ENCODE measurements at places on chromosomes 3 and 15.

DNA sequence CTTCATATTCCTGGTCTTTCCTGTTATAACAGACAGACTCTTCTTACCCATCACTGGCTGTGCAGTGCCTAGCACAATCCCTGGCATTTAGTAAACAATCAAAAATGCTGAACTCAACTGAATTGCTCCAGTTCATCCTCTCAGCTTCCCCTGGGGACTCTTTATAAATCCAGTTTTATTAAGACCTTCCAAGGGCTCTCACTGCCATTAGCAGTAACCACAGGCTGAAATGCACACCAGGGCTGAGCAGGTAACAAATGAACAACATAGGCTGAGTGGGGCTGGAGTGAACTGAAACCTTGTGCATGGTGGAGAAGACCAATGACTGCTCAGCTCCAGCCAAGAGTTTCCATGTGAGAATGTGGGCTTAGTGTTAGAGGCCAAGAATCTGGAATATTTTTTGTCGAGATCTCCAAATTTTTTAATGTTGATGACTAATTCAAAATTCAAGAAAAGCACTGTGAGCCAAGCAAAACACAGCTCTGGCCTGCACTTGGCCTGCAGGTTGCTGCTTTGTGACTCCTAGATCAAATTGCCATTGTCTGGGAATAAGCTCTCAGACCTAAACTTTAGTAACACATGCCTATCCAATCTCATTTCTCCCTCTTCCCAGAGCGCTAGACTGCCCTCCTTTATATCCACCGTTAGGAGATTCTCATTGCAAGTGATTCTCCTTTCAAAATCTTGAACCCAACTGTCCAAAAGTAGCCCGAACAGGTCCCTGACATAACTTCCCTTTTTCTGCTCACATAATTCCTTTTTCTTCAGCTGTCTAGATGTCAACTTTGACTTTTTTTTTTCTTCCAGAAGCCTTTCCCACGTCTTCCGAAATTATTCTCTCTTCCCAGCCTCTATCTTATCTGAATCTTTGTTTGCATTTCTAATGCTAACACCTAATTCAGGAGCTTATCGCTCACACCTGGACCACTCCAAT, 7.4 kb downstream of the SQOR start:
- no peak for DNase-seq

DNA sequence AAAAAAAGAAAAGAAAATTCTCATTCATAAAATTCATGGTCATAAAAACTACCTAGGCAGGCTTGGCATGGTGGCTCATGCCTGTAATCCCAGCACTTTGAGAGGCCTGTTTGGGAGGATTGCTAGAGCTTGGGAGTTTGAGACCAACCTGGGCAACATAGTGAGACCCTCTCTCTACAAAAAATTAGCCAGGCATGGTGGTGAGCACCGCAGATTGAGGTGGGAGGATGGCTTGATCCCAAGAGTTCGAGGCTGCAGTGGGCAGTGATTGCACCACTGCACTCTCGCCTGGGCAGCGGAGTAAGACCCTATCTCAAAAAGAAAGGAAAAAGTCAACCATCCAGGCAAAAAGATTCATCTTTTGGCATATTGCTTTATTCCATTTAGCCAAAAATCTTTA, 58.5 kb downstream of the MEIS2 start:
- DNase-seq: no peak

GRCh38 chr3:195916991-195917390, 8.6 kb upstream of the TNK2 start:
- DNase-seq: no peak

DNA sequence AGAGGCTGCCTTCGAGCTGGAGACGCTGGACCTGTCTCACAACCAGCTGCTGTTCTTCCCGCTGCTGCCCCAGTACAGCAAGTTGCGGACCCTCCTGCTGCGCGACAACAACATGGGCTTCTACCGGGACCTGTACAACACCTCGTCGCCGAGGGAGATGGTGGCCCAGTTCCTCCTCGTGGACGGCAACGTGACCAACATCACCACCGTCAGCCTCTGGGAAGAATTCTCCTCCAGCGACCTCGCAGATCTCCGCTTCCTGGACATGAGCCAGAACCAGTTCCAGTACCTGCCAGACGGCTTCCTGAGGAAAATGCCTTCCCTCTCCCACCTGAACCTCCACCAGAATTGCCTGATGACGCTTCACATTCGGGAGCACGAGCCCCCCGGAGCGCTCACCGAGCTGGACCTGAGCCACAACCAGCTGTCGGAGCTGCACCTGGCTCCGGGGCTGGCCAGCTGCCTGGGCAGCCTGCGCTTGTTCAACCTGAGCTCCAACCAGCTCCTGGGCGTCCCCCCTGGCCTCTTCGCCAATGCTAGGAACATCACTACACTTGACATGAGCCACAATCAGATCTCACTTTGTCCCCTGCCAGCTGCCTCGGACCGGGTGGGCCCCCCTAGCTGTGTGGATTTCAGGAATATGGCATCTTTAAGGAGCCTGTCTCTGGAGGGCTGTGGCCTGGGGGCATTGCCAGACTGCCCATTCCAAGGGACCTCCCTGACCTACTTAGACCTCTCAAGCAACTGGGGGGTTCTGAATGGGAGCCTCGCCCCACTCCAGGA, 21.1 kb downstream of the NRROS start:
- DNase-seq: no peak

- DNase-seq: no peak
Measured at GRCh38 chr3:126131881-126132750, 48.2 kb upstream of the SLC41A3 start.

GRCh38 chr3:131907796-131908195, 127.0 kb downstream of the CPNE4 start:
- no peak for DNase-seq

GRCh38 chr3:36911990-36912804, 32.7 kb downstream of the TRANK1 start:
- DNase-seq: peak; percentile 78

GRCh38 chr3:13207975-13208705, 134.9 kb upstream of the IQSEC1 start:
- no peak for DNase-seq

DNA sequence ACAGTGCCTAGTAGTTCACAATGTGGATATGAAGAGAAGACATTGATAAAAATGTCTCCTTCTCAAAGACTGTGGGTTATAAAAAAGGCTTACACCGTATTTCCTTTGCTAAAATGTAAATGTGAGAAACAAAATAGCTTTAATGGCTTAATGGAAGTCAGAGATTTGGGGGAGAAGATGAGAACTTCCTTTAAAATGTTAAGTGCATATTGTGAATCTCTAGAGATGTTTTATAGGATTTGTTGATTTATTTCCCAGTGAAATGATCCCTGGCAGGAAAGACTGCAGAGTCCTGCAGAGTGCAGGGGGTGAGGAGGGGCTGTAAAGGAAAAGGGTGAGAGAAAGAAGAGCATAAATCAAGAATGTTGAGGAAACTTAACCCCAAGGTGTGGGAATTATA, 305.1 kb downstream of the GAP43 start:
- DNase-seq: no peak

DNA sequence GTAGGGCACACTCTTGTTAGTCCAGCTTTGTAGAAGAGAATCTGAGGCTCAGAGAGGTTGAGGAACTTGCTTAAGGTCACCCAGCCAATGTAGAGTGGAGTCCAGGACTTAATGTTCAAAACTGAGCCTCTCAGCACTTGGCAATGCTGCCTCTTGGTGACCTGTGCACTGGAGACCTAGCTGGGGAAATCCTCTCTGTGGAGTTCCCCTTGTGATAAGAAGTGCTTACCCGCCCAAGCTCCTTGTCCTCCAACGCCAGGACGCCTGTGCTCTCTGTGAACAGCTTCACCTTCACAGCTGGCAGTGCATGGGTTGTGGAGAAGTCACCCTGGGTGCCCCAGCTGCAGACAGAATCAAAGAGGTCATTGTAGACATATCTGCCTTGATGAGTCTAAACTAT, 219.1 kb upstream of the FEZF2 start:
- no peak for DNase-seq

Measured in CD4-positive, alpha-beta T cell treated with Interleukin-2 at 100 ng/mL for 4 hours (primary cell).